Myocyte (in vitro differentiated cells): ENCODE measurements at places on chromosomes 11 and 22. TPM values are rescaled to one million over a fixed set of nuclear protein-coding genes. Genes with fewer than 3 reads are reported as not detected.

DNA sequence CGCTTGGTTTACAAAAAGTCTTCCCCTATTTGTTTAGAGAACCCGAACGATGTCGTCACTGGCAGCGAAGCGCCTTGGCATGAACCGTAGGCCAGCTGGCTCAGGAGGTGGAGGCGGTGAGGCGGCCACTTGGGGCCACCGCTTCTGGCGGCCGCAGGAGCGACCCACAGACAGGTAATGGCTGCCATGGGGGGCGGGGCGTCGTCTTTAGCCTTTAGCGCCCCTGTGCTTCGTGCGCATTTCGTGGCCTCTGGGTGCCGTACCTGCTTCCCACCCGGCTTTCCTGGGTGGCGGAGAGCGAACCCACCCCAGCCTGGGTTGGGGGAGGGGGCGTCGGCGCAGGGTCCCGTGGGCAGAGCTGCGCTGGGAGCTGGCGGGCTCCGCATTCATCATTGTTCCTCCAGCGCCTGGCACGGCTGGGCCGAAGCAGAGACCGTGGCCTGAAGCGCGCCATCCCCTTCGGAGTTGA is 469 bp upstream of the OSBP2 start:
- peak; percentile 56 for DNase-seq

GRCh38 chr22:25364281-25364680 is 144.8 kb downstream of the CRYBB2 start:
- DNase-seq, result no peak

GRCh38 chr11:23423656-23424055 is 563.4 kb upstream of the CCDC179 start:
- DNase-seq, result peak; percentile 36

- DNase-seq, result no peak
Measured at GRCh38 chr11:126331286-126331685, 24.2 kb upstream of the ST3GAL4 start.

- no peak for DNase-seq
Measured at GRCh38 chr11:101807531-101807930, 107.3 kb upstream of the CEP126 start.

DNA sequence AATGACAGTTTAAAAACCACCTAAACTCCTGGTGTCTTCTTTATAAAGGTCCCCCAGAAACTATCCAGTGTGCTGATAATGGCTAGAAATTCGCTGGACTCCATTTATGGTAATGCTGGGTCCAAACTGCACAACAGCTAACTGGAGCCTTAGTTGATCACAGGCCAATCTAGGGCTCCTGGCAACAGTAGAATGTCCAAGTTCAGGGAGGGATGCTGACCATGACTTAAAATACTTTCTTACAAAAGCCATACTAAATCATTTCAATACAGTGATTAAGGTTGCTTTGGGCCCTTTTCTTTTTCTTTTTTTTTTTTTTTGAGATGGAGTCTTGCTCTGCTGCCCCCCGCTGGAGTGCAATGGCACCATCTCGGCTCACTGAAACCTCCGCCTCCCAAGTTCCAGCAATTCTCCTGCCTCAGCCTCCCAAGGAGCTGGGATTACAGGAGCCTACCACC is 14.5 kb upstream of the GAB2 start:
- DNase-seq, result peak; percentile 22

- DNase-seq, result peak; percentile 85
Measured at GRCh38 chr11:120431633-120432032, 79.9 kb upstream of the GRIK4 start.

GRCh38 chr11:130122141-130122575 is 37.4 kb upstream of the ST14 start:
- no peak for DNase-seq

GRCh38 chr11:5362017-5362625 is 10.8 kb downstream of the OR51B6 start:
- DNase-seq, result no peak

DNA sequence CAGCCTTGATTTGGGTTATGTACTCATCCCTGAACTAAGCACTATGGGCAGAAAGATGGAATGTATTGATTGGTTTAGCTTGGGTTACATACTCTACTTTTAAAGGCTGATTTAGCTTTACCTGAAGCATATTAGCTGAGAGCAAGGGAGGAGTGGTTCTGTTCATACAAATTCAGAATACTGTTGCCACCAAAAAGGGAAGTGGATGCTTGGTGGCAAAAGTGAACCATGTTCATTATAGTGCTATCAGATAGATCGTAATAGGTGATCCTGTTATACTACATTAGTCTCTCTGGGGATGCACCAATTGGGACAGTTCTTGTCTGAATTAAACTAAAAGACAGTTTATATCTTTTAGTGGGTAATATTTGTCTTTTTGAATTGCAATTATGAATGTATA is 44.5 kb upstream of the RRM1 start:
- DNase-seq, result no peak

- DNase-seq, result no peak
Measured at GRCh38 chr22:42964994-42965699, 49.8 kb downstream of the PACSIN2 start.

DNA sequence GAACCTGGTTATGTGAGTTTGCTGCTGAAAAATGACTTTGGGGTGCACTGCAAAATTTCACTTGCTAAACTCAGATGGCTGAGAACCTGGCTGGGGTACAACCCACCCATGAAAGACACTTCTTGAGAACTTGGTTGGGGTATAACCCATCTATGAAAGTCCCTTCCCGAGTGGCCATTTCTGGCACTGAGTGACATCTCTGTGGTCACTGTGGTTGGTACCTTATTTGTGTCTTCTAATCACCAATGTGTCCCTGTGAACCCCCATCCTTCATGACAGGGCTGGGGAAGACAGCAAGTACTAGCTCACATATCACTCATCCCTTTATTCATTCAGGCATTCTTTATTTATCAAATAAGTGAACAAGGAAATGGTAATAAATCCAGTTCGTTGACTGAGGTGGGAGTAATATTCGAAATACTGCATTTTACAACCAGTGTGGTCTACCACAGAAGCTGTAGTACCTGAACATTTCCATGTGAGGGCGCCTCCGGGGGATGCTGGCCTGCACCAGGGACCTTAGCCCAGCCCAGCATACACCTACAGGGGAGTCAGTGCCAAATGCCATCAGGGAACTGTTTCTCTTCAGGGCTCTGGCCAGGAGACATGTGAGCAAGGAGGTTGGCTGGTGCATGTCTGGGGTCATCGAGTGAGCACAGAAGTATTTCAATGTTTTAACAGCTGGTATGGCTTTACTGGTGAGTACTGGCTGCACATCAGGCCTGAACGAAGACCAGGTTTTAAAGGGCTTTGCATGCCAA is 122.1 kb downstream of the CSNK2A3 start:
- peak; percentile 4 for DNase-seq

- DNase-seq, result no peak
Measured at GRCh38 chr11:34180040-34180813, 74.8 kb downstream of the NAT10 start.

- DNase-seq, result no peak
Measured at GRCh38 chr11:116168459-116168787, 604.4 kb downstream of the BUD13 start.

DNA sequence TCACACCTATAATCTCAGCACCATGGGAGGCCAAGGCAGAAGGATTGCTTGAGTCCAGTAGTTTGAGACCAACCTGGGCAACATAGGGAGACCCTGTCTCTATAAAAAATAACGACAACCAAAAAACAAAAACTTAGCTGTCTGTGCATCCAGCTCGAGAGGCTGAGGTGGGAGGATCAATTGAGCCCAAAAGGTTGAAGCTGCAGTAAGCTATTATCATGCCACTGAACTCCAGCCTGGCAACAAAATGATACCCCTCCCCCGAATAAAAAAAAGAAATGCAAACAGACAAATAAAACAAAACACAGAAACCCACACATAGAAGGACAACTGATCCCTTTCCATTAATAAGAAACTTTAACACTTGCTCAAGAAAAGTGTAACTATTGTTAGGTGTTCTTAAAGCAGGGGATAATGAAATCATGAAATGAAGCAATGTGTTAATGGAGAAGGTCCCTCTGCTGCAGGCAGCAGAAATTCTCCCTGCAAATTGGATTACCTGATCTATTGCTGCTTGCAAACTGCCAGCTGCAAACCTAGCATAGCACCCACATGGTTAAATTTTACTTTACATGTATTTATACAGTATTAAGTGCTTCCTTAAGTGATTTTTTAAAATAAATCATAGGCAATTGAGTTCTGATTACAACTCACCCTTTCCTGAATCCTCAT is 226.3 kb downstream of the SBF2 start:
- no peak for DNase-seq

- peak; percentile 22 for DNase-seq
Measured at GRCh38 chr11:111324277-111324720, 26.0 kb downstream of the POU2AF3 start.

- DNase-seq, result no peak
Measured at GRCh38 chr11:125586623-125587022, 6.0 kb upstream of the STT3A start.

- no peak for DNase-seq
Measured at GRCh38 chr22:19244600-19245352, 46.7 kb downstream of the CLTCL1 start.

GRCh38 chr22:36867695-36868094 is 6.9 kb downstream of the NCF4 start:
- no peak for DNase-seq

GRCh38 chr11:117572129-117572528 is 224.9 kb downstream of the DSCAML1 start:
- DNase-seq, result peak; percentile 33

GRCh38 chr11:67022961-67023956 is at the start of gene SYT12:
SYT12 (plus strand) TSS chr11:67023134; CDS start chr11:67030145, 7,011 bp downstream.
- no peak for DNase-seq

DNA sequence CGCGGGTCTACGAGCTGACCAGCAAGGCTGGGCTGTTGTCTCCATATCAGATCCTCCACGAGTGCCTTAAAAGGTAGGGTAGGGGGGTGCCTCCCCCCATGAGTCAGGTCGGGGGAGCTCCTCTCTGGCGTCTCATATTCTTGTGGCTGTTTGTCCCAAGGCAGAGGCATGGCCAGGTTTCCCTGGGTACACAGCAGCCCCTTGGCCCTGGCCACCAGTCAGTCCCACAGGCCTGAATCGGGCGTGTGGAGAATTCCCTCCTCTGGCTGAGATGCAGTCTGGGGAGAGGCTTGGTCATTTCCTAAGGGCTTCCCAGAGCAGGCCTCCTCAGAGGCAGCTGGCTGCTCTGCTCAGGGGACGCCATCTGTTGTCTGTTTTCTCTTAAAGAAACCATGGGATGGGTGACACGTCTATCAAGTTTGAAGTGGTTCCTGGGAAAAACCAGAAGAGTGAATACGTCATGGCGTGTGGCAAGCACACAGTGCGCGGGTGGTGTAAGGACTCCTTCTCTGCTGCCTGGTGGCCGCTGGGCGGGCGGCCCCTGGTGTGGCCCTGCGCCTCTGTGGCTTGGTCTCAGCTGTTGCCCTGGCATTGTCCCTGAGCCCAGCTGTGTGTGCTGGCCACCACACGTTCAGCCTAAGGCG is 9.6 kb upstream of the RANBP1 start:
- DNase-seq, result peak; percentile 94

DNA sequence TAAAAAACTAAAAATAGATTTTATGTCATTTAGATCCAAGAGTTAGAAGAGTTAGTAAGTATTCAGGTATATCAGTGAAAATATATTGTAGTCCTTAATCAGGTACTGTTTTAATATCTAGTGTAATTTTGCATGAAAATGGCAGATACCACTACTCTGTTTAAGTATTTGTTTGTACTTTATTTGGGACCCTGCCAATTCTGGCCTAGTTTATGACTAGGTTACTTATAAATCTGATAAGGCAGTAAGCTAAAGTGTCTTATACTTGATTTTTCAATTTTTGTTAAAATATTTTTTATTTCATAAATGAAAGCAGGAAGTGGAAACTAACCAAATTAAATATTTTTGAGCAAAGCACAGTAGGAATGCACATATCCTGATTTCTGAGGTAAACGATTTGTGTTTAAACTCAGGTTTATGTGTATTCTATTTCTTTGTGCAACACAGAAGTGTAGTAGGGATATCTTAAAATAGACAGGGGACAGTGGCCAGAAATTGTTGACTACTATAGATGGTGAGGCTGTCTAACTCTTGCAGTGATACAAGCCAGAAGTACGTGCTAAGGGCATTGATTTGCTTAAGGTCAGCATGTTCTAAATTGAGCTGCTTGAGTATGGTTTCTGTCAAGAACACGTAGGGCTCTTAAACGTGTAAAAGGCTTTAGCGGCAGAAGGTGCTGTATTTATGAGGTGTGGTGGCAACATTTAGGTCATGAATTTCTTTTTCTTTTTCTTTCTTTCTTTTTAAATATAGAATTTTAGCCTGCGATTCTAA is 34.0 kb downstream of the HIPK3 start:
- peak; percentile 21 for DNase-seq

GRCh38 chr22:34842630-34843029 is 223.3 kb upstream of the ISX start:
- no peak for DNase-seq

- DNase-seq, result no peak
Measured at GRCh38 chr11:803770-804598, 1.0 kb downstream of the PIDD1 start.

- DNase-seq, result peak; percentile 34
Measured at GRCh38 chr11:108559904-108560303, 33.7 kb downstream of the EXPH5 start.

DNA sequence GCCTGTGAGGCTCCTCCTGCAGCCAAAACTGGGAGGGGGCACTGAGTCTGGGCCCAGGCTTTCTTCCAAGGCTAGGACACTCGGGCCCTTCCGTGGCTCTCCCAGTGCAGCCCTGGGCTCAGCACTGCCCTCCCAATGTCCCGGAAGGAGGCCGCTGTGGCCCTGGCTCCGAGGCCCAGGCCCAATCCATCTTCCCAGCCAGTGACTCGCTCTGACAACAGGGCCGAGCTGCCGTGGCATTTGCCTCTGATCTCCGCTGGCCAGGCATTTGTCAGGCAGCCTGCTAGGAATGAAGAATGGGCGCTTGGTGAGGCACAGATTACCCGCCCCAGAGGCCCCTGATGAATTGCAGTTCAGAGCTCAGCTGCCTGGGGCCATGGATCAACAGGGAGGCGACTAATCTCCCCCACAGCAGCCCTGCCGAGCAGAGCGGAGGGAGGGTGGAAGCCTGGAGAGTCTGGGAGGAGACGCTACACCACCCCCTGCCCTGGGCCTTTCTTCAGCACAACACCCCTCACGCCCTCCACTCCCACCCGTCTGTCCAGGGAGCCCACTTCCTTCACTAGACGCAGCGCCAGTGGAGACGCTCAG is 8.3 kb downstream of the FXYD2 start:
- DNase-seq, result no peak

CBLIF gene
- total RNA-seq, result not detected in 2 replicates

HDHD5 gene
- total RNA-seq, result 60.1 and 72.0 TPM in 2 replicates

OR52E8 gene
- total RNA-seq, result not detected in 2 replicates

MRGPRX3 gene
- total RNA-seq, result not detected in 2 replicates

TRIM66 gene
- 3.7 and 4.9 TPM in 2 replicates for total RNA-seq

CENPM gene
- total RNA-seq, result 0.64 and 0.88 TPM in 2 replicates

OR52I1 gene
- not detected in 2 replicates for total RNA-seq

RNASEH2C gene
- total RNA-seq, result 37.1 and 83.3 TPM in 2 replicates

FGF3 gene
- total RNA-seq, result not detected in 2 replicates

FOLR2 gene
- total RNA-seq, result not detected in 2 replicates

OR2D2 gene
- not detected in 2 replicates for total RNA-seq

KRTAP5-8 gene
- total RNA-seq, result 0.21 TPM in 1 of 2 replicates, not detected in the other

OMP gene
- total RNA-seq, result not detected in 2 replicates
